ENCODE measurements at places on chromosomes 6 and 20. TPM values are rescaled to one million over a fixed set of nuclear protein-coding genes. Genes with fewer than 3 reads are reported as not detected.

Gene SIRPD
- not detected for polyA plus RNA-seq

DNA sequence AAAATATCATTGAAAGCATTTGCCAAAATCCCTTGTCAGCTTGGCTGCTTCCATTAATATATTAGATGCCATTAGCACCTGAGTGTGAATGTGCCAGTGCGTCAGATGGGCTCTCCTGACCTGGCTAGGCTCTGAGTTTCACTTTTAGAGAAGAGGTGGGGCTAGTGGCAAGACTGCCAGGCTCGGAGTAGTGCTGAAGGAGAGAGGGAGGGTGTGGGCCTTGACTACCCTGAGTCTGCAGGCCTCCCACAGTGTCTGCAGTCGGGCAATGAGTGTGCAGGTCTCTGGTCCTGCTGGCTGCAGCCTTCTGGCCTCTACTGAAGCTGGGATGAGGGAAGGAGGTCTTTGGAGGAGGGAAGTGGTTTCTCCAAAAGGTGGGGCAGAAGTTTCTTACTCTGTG is 34.6 kb upstream of the PNPLA1 start:
- H3K27me3 ChIP-seq: peaks cover 4% of the 10 kb centered on the region
- no peak for DNase-seq
- H3K27ac ChIP-seq: no peak overlapping the region
- H3K4me1 ChIP-seq: no peaks in the 10 kb centered on the region
- H3K4me3 ChIP-seq: no peak overlapping the region

Gene DXO
- polyA plus RNA-seq: 10.4 TPM

GRCh38 chr20:24825591-24825990 is 123.5 kb upstream of the CST7 start:
- H3K27ac ChIP-seq: no peak overlapping the region
- no peak overlapping the region for H3K4me3 ChIP-seq
- H3K27me3 ChIP-seq: no peaks in the 10 kb centered on the region
- H3K4me1 ChIP-seq: no peaks in the 10 kb centered on the region

DNA sequence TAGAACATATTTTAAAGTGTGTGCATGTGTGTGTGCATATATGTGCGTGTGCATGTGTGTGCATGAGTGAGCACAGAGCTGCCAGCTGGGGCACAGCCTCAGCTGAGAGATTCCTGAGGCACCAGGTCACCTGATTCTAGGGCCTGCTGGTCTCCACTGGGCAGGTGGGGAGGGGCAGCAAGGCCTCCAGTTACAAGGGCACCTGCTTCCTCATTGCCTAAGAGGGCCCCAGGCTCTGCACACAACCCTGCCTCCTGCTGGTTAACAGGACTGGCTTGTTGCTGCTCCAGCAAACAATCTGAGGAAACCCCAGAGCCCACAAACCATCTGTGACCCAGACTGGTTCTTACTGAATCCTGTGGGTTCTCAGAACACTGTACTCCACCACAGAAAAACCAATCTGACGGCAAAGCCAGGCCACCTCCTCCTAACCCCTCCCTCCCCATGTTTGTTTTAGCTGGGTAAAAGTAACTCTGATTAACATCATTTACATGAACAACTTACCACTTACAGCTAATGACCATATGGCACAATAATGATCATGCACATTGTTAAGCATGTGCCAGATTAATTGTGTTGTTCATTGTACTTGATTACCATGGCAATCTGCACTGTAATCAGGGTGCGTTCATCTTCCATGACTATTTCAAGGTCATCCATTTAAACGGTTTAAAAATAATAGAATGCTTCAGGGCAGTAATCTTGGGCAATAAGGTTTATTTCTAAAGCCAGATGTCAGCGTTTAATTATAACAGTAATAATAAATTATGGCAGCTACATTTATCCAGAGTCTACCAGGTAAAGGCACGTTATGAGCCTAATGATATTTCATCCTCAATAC is 23.1 kb upstream of the UBE2J1 start:
- no peak overlapping the region for H3K4me3 ChIP-seq
- H3K36me3 ChIP-seq: no peaks in the 10 kb centered on the region
- no peak for DNase-seq
- H3K4me1 ChIP-seq: no peaks in the 10 kb centered on the region

GRCh38 chr6:111950661-111951496 is 77.6 kb upstream of the FYN start:
- H3K4me3 ChIP-seq: no peak overlapping the region
- no peaks in the 10 kb centered on the region for H3K27me3 ChIP-seq
- H3K4me1 ChIP-seq: peaks cover 14% of the 10 kb centered on the region
- no peak for DNase-seq
- no peak overlapping the region for H3K27ac ChIP-seq

DNA sequence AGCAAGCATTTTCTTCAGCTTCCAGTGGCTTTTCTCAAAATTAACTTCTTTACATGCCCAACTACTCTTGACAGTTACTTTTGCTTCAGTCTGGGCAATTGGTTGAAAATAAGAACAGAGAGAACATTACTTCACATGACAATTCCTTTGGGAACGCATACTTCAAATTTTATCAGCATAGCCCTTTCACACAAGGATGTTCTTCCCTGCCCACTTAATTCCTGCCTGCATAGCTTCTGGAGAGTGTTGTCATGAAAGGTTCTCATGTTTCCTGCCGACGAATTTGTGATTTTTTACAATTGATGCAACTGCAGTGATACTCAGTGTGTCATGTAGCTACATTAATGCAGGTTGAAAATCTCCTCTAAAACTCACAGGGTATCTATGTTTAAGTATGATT is 22.0 kb upstream of the SNRNP48 start:
- DNase-seq: no peak
- no peaks in the 10 kb centered on the region for H3K27me3 ChIP-seq
- H3K27ac ChIP-seq: no peak overlapping the region

Measured in keratinocyte (primary cell).